ENCODE measurements at places on chromosomes 1 and 21.

DNA sequence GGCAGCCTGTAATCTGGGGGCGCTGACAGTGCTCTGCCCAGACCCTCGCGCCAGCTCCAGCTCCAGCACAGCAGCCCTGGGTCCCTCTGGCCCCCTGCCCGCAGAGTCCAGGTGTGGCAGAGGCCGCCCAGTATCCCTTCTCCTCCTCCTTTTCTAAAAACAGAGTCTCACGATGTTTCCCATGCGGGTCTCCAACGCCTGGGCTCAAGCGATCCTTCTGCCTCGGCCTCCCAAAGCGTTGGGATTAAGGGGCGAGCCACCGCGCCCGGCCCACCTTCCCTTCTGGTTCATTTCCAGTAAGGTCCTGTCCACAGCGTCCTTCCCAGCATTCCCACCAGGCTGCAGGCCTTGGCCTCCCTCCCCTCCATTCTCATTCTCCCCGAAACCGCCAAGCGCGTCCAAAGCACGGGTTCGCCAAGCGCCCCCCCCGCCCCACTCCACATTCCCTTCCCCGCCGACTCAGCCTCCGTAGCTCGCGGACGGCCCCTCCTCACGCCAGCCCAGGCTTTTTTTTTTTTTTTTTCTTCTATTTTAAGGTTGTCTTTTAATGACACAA, 2.0 kb upstream of the PCBP3 start:
- no peak for DNase-seq

GRCh38 chr1:170734412-170735175, 70.7 kb downstream of the PRRX1 start:
- DNase-seq = no peak

DNA sequence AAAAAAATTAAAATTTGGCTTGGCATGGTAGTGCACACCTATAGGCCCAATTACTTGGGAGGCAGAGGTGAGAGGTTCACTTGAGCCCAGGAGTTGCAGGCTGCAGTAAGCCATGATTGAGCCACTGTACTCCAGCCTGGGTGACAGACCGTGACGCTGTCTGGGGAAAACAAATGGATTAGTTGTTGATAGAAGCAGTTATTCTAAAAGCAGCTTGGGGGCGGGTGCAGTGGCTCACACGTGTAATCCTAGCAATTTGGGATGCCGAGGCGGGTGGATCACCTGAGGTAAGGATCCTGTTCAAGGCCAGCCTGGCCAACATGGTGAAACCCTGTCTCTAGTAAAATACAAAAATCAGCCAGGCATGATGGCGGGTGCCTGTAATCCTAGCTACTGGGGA, 40.3 kb downstream of the KIF1B start:
- no peak for DNase-seq

GRCh38 chr1:93814059-93814794, 64.8 kb downstream of the DNTTIP2 start:
- peak; percentile 89 for DNase-seq

- peak; percentile 20 for DNase-seq
These were observed 67.8 kb downstream of the PCSK9 start for GRCh38 chr1:55107101-55107500.

DNA sequence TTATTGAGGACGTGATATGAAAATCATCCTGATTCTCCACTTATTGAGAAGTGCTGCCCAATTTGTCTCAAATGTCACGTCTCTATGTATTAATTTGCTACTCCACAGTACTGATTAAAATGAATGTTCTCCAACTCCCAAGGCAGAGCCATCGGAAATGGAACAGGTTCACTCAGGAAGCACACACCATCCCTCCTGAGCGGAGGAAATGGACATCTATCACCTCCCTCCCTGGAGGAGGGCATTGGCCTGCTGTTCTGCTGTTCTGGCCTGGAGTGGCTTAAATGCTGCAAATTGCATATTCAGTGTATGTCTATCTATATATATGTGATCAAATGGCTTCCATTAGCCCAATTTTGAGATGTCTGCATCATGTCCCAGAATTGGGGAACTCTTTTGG, 140.5 kb downstream of the CSMD2 start:
- DNase-seq = peak; percentile 53

GRCh38 chr1:94522304-94522703, 19.3 kb downstream of the F3 start:
- DNase-seq = peak; percentile 73

DNA sequence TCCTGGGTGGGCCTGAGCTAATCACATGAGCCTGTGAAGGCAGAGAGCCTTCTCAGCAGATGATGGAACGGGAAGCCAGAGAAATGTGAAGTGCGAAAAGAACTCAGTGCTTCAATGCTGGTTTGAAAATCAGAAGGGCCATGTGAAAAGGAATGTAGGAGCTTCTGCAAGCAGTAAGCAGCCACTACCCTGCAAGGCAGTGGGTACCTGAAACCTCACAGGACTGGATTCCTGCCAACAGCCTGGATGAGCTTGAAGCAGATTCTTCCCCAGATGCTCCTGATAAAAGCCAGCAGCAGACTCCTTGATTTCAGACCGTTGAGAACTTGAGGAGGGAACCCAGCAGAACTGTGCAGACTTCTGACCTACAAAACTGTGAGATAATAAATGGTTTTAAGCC, 158.6 kb downstream of the SYT2 start:
- DNase-seq = no peak

DNA sequence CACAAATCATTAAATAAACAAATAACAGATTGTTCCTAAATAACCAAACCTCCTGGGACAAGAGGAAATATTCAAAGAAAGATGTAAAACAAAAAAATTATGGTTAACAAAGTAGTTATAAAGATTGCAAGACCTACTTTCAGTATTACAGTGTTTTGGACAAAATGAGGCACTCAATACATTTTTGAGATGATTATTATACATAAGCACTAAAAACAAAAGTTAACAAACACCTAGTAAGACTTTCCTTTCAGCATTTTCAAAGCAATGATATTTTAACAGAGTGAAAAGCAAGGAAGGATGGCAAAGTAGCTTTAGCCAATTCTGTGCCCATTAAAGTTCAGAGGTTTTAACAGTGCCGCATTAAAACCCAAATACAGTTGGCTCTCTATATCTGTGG, 17.2 kb downstream of the OMA1 start:
- no peak for DNase-seq

- DNase-seq = no peak
These were observed 14.7 kb upstream of the LY9 start for GRCh38 chr1:160781186-160781766.

GRCh38 chr1:114310695-114311271, 157.1 kb upstream of the SYT6 start:
- no peak for DNase-seq

- no peak for DNase-seq
These were observed 55.6 kb downstream of the GLUL start for GRCh38 chr1:182335771-182336566.

DNA sequence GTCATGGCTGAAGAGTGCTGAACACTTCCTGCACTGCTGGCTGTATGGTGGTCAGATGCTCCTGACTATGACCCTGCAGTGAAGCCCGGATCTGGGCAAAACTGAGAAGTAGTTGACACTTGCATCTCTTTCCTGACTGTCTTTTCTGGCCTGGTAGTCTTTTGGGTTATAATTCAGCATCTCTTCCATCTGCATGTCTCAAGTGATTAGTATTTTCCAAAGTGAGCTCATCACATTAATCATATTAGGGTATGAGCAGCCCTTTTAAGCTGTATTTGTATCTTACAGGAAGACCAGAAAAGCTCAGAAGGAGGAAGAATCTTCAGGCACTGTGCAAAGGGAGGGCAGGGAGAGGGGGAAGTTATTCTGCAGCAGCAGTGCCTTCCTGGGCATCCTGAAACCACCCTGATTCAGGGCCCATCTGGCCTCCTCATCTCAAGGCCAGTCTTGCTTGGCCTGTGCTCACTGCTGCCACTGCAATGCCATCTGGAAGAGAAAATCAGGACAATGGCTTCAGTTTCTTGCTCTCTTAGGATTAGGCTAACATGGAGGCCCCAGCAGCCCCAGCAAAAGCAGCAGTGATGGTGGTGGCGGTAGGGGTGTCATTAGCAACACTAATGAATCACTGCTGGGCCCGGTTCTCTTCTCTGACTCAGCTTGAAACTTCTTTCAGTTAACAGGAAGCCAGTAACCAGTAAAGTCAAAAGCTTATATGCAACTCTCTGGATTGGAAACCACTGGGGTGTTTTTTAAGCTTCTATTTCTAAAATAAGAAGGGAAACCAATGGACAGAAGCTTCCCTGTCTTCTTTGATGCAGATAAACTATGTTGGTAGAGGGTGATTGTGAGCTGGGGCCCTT, 63.3 kb upstream of the WDR26 start:
- DNase-seq = peak; percentile 39

GRCh38 chr1:221430152-221430960, 311.5 kb downstream of the DUSP10 start:
- no peak for DNase-seq

DNA sequence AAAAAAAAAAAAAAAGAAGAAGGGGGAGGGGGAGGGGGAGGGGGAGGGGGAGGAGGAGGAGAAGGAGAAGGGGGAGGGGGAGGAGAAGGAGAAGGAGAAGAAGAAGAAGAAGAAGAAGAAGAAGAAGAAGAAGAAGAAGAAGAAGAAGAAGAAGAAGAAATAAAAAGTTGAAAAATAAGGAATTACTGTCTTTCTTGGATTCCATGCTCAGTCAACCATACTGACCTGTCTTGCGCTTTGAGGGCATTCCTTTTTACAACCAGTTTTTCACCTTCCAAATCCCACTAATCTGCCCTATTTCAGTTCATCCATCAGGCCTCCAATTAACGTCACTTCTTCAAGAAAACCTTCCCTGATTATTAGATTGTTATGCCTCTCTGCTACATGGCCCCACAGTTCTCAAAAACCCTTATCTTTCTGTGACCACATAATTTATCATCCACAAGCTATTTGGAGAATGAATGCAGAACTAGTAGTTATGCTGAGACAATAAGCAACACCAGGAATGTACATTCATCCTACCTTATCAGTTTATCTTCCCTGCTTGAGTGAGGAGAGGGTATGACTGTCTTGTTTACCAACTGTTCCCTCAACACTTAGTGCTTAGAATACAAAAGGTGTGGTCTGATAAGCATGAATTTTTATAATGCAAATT, 57.5 kb upstream of the GUCA2A start:
- DNase-seq = no peak

- DNase-seq = no peak
These were observed 704.8 kb upstream of the RGS18 start for GRCh38 chr1:191453487-191453886.

DNA sequence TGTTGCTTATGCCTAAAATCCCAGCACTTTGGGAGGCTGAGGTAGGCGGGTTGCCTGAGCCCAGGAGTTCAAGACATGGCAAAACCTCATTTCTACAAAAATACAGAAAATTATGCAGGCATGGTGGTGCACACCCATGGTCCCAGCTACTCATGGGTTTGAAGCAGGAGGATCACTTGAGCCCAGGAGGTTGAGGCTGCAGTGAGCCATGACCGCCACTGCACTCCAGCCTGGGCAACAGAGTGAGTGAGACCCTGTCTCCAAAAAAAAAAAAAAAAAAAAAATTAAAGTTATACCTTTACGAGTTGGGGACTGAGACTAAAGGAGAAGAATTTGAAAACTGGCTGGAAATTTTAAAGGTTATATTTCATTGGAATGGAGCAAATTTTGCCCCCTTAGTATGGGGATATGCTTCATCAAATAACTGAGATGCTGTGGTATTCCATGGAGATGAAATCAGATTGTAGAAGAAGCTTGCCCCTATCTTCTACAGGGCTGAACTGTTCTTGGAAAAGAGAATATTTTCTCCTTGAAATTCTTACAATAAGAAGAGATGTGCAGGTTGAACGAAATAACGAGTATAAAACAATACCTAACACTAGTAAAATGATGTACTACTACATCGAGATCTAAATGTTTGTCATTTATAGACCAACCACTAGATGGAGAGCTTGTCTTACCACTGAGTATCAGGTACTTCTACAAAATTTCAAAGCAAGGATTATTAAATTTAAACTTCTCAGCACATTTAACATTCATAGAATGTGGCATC, 34.9 kb upstream of the SCYL3 start:
- peak; percentile 74 for DNase-seq

DNA sequence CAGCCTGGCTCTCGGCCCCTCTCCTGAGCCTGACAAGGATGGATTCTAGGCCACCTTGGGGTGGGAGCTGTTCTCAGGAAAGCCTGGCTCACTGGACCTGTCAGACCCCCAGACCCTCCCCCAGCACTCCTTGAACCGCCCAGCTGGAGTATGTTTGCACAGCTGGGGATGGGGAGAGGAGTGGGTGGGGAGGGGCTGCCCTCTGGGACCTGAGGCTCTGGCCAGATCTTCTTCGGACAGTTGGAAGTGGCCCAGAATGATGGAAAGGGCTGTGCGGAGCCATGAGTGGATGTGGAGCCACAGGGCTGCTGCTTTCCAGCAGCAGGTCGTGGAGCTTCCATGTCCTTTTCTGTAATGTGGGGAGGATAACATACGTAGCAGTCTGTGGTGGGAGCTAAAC, 43.0 kb upstream of the TRABD2B start:
- DNase-seq = no peak

DNA sequence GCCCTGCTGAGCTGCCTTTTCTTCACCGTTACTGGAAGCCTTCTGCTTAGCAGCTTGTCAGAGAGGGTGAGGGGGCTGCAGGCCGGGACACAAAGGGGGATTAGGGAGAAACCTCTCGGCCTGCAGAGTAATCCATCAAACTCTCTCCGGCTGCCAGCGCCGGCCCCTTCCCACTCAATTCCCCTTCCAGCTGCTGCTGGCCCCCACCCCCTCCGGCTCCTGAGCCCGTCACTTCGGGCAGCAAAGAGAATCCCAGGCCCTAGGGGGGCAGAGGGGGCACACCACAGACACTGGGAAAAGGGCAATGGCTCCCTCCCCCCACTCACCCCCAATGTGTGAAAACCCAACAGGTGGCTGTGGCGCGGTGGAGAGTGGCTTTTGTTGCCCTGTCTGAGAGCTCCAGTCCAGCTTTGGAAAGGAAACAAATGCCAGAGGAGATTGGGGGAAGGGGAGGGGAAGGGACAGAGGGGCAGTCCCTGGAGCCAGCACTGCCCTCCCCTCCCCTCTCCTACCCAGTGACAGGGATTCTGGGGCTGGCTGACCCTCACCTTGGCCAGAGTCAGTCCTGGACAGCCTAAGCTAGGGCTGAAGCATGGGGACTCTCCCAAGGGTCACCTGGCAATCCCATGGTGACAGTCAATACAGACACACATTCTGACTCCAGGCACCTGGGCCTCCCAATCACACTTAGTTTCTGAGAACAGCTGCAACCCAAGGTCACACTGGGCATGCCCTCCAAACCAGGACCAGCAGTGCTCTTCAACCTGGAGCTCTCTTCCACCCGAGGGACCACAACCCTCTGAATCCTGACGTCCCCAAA, 9.5 kb downstream of the SLC45A3 start:
- peak; percentile 84 for DNase-seq

DNA sequence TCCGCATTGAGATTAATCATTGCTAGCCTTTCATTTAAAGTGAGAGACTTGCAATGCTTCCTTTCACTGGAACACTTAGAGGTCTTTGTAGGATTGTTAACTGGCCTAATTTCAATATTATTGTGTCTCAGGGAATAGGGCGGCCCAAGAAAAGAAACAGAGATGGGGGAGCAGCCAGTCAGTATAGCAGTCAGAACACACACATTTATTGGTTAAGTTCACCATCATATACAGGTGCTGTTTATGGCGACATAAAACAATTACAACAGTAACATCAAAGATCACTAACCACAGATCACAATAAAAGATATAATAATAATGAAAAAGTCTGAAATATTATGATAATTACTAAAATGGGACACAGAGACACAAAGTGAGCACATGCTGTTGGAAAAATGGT, 29.4 kb downstream of the BARHL2 start:
- DNase-seq = no peak

- DNase-seq = peak; percentile 86
These were observed 19.7 kb downstream of the RCC2 start for GRCh38 chr1:17419626-17420328.

All from brain (organoid and tissue), 16 donors.